ENCODE measurements at places on chromosomes 5 and 9.

DNA sequence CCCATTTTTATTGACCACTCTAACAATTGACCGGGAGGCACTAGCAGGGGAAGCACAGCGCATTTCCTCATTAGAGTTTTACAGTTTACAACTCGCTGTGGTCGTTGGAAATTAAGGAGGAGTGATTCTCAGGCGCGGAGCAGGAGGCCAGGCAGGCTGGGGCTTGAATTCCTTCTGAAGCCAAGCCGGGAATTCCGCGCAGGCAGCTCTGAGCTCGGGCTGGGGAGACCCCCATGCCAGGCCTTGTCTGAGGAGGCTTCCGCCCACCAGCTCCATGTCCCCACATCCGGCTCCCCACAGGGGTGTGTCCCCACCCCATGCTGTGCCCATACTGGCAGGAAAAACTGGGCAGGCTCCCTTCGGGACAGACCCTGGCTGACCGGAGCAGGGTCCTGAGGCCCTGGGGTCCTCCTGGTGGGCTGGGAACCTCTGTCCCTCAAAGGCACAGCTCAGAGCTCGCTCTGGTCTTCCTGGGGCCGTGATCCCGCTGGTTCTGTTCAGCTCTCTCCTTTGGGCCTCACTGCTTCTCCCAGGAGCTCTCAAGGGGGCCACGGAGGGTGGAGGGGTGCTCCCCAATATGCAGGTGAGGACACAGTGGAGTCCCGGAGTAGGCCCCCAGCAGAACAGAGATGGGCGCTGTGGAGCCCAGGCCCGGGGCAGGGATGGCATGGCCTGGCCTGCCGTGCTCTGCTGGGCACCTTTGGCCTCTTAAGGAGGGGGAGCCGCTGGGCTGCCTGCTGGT lies 1.3 kb upstream of the NRARP start:
- no peak for DNase-seq

GRCh38 chr9:130417602-130418001 lies 27.2 kb upstream of the ASS1 start:
- no peak for DNase-seq

GRCh38 chr5:103114440-103114839 lies 5.5 kb downstream of the GIN1 start:
- DNase-seq = no peak

DNA sequence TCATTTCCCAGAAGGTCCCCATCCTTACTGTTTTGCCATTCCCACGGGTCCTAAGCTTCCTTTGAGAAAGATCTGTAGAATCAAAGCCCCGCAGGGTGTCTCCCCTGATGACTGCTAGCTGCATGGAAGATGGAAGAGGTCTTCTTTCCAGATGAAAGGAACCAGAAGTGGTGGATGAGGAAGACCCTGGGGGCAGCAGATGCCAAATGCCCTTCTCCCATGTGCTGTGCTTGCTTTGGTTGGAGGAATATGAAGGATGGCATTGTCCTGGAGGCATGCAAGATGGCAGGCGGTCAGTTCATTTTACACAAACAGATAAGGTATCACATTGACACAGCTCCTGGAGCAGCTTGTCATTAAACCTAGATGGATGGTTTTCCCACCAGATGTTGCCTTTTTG lies 25.8 kb upstream of the CER1 start:
- DNase-seq = no peak

DNA sequence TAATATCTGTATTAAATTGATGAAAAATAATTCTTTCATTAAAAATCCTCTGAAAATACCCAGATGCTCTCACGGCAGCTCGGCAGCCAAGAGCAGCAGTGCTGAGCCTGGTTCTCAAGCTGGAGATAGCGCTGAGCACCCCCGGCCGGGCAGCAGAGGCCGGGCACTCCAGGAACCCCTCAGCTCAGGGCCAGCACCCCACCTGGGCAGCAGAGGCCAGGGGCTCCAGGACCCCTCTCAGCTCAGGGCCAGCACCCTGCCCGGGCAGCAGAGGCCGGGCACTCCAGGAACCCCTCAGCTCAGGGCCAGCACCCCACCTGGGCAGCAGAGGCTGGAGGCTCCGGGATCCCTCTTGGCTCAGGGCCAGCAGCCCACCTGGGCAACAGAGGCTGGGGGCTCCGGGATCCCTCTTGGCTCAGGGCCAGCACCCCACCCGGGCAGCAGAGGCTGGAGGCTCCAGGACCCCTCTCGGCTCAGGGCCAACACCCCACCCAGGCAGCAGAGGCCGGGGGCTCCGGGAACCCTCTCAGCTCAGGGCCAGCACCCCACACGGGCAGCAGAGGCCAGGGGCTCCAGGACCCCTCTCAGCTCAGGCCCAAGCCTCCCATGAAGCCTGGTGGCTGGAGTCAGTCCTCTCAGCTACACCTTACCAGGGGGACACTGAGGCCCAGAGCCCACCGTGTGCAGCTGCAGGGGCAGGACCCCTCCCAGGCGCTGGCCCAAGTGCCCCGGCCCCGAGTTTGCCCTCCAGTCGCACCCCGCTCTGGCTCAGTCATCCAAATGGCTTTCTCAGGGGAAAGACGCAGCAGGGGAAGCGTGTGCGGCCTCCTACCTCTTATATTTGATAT lies 21.7 kb downstream of the CLPTM1L start:
- no peak for DNase-seq

- no peak for DNase-seq
Measured at GRCh38 chr9:122058709-122059108, 34.4 kb downstream of the TTLL11 start.

DNA sequence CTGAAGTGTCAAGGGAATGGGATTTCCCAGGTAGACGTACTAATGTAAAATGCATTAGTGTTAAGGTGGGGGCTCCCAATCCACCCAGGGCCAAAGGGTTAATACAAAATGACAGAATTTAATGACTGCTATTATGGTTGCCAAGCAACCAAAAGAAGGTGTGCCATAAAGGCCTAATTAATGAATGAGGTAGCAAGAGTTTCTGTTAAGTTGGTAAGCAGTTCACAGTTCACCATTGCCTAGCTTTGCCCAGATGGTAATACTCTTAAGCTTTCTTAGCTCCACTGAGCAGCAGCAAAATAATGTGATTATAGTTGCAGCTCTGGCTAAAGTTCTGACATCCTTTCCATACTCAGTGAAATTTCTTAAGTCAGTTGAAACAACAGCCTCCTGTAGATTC lies 211.7 kb downstream of the DENND1A start:
- no peak for DNase-seq

- no peak for DNase-seq
Measured at GRCh38 chr9:89929673-89930480, 325.1 kb downstream of the GADD45G start.

GRCh38 chr5:169416583-169417196 lies 115.8 kb upstream of the SLIT3 start:
- DNase-seq = no peak

DNA sequence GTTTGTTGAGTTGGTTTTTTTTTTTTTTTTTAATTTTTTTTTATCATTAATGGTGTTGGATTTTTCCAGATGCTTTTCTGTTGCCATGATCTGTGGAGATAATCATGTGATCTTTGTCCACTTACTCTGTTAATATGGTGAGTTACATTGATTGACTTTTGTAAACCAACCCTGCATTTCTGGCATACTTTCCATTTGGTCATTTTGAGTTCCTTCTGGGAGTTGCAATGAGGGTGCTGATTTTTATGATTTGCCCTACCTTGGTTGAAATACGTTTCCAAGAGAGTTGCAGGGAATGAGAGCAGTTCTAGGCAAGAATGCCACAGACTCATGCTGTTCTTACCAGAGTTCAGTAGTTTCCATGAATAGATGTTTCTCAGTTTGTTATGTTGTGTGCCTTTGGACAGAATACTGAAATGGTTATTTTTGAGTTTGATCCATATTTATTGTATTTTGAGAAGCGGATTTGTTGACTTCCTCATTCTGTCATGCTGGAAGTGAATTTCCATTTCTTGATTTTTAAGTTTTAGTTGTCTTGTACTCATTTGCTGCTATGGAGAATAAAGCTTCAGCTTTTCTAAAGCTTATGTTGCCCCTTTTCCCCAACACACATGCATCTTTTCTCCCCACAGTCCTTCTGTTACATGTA lies 69.0 kb downstream of the SCAMP1 start:
- no peak for DNase-seq

GRCh38 chr9:115396071-115396529 lies 278.1 kb upstream of the TNC start:
- no peak for DNase-seq

- DNase-seq = no peak
Measured at GRCh38 chr9:92188969-92189781, 74.0 kb upstream of the SPTLC1 start.

- no peak for DNase-seq
Measured at GRCh38 chr5:84438456-84438855, 53.8 kb upstream of the EDIL3 start.

- DNase-seq = no peak
Measured at GRCh38 chr5:75152860-75153259, 83.8 kb downstream of the ANKRD31 start.

- DNase-seq = no peak
Measured at GRCh38 chr9:126548312-126548711, 65.4 kb upstream of the LMX1B start.

GRCh38 chr5:65395526-65396155 lies 86.1 kb downstream of the ADAMTS6 start:
- DNase-seq = no peak

GRCh38 chr9:13430368-13431221 lies 151.1 kb upstream of the MPDZ start:
- DNase-seq = no peak

DNA sequence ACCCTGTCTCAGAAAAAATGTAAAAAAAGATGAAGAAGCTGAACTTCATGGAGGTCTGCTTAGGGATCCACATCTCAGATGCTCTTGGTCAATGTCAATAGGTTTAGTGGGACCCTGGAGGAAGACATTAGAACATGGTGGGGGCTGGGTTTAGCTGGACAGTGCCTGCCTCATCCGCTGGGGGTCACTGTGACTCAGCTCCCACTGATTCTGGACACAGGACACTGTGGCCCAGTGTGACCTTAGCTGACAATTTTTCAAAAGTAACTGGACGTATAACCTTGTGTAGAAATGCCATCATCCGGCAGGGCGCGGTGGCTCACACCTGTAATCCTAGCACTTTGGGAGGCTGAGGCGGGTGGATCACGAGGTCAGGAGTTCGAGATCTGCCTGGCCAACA lies 7.3 kb upstream of the HNRNPAB start:
- DNase-seq = no peak

DNA sequence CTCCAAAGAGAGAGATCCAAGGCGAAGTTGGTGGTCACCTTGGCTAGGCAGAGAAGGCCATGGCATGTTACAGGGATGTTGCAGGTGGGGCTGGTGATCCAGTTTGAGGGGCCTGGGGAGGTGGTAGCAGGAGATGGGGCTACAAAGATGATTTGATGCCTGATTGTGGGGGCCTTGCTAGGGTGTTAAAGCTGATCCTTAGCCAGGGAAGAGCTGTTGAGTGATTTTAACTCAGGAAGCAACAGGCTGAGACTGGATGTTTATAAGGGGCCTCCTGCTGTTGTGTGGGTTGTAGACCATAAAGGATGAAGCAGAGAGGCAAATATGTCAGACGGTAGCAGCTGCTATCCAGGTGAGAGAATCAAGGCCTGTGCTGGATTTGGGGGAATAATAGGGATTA lies 19.0 kb upstream of the SMAD5 start:
- no peak for DNase-seq

- no peak for DNase-seq
Measured at GRCh38 chr5:75016896-75017295, 35.5 kb downstream of the GCNT4 start.

GRCh38 chr9:133160742-133161546 lies 2.8 kb downstream of the GBGT1 start:
- no peak for DNase-seq

DNA sequence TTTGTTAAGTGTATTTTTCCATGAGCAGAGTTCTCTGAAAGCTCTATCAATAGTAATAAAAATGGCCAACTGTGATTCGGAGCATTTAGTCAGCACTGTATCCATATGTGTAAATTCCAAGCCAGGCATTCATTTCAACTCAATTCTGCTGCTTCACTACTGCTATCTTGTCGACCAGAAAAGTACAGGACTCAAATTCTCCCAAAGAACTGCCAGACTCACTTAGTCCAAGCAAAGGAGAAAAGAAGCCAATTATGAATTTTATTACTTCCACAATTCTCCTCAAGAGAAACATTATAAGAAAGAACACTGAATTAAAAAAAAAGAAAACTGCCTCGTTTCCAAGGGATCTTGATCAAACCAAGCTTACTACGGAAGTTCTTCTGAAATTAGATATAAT lies 906.3 kb upstream of the DMAC1 start:
- DNase-seq = no peak

DNA sequence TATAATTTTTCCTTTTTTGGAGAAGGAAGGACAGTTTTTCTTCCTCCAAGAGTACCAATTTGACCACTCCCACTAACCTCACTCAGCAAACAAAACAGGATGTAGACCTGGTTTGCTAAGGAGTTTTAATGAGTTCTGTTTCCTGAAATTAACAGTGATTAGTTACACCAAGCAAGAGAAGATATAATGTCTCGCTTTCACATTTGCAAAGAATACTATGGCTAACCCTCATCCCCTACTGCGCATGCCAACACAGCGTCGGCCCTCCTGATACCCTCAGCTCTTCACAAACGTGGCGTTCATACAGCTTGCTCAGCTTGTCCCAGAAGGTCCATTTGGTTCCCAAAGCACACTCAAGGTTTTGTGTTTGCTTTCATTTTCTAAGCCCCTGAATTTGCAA lies 41.9 kb upstream of the IPPK start:
- no peak for DNase-seq

- no peak for DNase-seq
Measured at GRCh38 chr5:16547200-16547842, 69.5 kb downstream of the RETREG1 start.

DNA sequence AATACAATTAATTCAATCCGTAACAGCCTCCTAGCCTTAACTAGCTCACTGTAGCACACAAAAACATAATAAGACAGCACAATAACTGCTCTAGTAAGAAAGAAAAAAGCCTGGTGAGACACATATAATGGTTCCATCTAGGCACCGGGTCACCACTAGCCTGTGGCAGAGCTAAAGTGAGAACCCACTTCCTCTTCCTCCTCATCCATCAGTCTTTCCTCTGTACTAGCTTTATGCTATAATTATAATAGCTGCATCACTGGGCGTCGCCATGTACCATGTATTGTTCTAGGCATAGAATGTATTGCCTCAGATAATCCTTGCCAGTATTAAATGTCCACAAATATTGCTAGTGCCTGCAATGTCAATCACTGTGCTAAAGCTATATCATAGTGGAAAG lies 23.1 kb downstream of the ADRB2 start:
- DNase-seq = no peak

- DNase-seq = peak; percentile 55
Measured at GRCh38 chr5:152113401-152113800, 188.8 kb upstream of the GLRA1 start.

GRCh38 chr9:134698587-134699342 lies 57.2 kb downstream of the COL5A1 start:
- DNase-seq = peak; percentile 78

- no peak for DNase-seq
Measured at GRCh38 chr9:95383185-95383676, 65.7 kb upstream of the FANCC start.

DNA sequence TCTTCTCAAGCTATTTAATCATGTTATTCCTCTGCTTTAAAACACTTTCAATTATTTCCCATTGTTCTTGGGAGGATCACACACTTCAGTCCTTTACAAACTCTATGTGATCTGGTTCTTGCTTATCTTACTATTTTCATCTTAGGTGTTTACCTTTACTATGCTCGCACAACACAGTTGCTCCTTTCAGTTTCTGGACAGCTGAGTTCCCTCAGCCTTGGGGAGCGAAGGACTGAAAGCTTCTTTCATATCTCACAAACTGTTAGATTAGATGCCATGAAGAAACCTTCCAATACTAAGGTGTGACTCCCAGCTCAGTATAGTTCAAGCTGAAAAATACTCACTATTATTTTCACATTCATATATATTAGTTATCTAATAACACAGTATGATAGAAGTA lies 117.9 kb downstream of the CDC42SE2 start:
- no peak for DNase-seq

All from stimulated activated CD8-positive, alpha-beta memory T cell treated with anti-CD3 and anti-CD28 coated beads, Interleukin-4, amount 100 ng/mL, for 48 hours (primary cell).